ENCODE measurements at places on chromosomes 12 and 14. TPM values are rescaled to one million over a fixed set of nuclear protein-coding genes. Genes with fewer than 3 reads are reported as not detected.

Gene NR1H4
- total RNA-seq = not detected

Gene ST8SIA1
- total RNA-seq = 0.06 TPM

Gene IGFBP6
- 44.7 TPM for total RNA-seq

Gene FICD
- 5.0 TPM for total RNA-seq

Gene ACRBP
- total RNA-seq = 0.57 TPM

Gene GLT8D2
- 1.4 TPM for total RNA-seq

Gene PLEKHD1
- 0.06 TPM for total RNA-seq

Gene NRXN3
- total RNA-seq = 0.16 TPM

Gene BEGAIN
- not detected for total RNA-seq

Gene LRP1-AS
- total RNA-seq = not detected

Gene ANKS1B
- 0.19 TPM for total RNA-seq
